CD4-positive, alpha-beta T cell treated with Interleukin-15 for 4 hours (primary cell): ENCODE measurements at places on chromosomes 16 and 17.

GRCh38 chr17:50177476-50177875, 11.7 kb downstream of the SGCA start:
- no peak for DNase-seq

- DNase-seq, result no peak
Observed at GRCh38 chr16:27724482-27725235, 174.7 kb downstream of the KATNIP start.

DNA sequence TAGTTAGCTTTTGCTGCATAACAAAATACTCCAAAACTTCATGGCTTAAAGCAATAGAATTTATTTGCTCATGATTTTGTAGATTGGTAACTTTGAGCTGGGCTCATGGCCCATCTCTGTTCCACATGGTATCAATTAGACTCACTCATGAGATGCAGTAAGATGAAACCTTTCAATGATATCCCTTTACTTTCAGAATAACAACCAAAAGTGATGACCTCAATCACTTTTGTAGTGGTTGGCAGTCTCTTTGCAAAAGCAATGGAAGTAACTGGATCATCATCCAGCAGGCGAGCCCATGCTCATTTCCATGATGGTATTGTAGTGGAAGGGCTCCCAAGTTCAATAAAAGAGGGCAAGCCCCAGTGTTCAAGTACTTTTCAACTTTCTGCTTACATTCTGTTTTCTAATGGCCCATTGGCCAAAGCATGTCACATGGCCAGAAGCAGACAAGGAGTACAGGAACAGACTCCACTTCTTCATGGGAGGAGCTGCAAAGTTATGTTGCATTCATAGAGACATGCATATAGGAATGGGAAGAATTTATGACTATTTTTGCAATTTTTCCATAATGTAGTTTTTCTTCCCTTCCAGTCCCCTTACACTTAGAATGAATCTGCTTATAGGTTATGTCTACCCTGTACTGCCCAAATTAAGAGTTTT, 41.7 kb downstream of the EFCAB5 start:
- no peak for DNase-seq

- no peak for DNase-seq
Observed at GRCh38 chr17:48384164-48384563, 45.9 kb downstream of the SKAP1 start.
